Right renal cortex interstitium (tissue), 3 donors: ENCODE measurements at places on chromosomes 2 and 18. TPM values are rescaled to one million over a fixed set of nuclear protein-coding genes. Genes with fewer than 3 reads are reported as not detected.

Gene PDCD1
- not detected for polyA plus RNA-seq

Gene DNAJC10
- 172 TPM for polyA plus RNA-seq

Gene SLC4A5
- polyA plus RNA-seq: 1.4 TPM

Gene AFF3
- 22.8 TPM for polyA plus RNA-seq

Gene MEIS1
- polyA plus RNA-seq: 132 TPM

GRCh38 chr2:54680397-54681041 lies 42.9 kb upstream of the EML6 start:
- no peak for DNase-seq

DNA sequence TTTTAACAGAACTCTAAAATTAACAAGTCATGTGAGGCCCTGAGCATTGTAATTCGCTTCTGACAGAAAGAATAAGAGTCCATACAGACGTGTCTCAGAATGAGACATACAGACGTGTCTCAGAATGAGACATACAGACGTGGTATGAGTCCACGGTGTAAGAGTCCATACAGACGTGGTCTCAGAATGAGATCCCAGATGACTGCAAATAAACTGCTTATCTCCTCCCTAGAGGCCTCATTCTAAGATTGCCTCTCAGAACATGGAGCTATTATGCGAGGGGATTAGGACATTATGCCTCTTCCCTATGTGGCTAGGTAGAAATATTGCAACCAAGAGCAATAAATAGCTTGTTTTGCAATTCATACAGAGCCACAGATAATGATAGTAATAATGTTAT lies 63.9 kb downstream of the NEB start:
- DNase-seq: no peak

DNA sequence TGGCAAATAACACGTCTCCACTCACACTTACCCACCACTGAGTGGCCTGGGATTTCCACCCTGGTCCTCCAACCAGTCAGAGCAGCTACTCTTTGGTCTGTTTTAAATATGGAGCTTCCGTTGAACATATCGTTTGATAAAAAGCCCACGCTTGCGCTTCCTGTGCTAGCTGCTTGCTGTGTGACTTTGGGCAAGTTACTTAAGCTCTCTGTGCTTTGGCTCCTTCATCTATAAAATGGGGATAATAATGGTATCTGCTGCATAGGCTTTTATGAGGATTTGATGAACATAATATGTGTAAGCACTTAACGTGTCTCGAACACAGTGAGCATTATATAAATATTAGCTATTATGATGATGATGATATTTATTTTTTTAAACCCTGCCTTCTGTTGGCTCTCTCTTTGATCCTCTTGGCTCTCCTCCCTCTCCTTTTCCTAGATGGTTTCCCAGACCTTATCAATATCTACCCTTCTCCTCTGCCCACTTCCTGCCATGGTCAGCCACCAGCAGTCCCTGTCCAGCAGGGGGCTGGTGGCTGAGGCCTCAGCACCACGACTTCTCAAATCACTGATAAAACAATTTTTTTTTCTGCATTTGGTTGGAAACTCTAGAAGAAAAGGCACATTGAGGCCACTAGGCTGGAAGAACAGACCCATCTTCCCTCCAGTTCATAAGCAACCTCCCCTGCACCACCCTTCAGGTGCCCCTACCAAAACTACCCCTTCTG lies 191.9 kb downstream of the LOXHD1 start:
- no peak for DNase-seq

GRCh38 chr2:238225911-238226697 lies 13.7 kb downstream of the HES6 start:
- no peak for DNase-seq

GRCh38 chr2:174836377-174836994 lies 72.2 kb upstream of the CHRNA1 start:
- DNase-seq: no peak

DNA sequence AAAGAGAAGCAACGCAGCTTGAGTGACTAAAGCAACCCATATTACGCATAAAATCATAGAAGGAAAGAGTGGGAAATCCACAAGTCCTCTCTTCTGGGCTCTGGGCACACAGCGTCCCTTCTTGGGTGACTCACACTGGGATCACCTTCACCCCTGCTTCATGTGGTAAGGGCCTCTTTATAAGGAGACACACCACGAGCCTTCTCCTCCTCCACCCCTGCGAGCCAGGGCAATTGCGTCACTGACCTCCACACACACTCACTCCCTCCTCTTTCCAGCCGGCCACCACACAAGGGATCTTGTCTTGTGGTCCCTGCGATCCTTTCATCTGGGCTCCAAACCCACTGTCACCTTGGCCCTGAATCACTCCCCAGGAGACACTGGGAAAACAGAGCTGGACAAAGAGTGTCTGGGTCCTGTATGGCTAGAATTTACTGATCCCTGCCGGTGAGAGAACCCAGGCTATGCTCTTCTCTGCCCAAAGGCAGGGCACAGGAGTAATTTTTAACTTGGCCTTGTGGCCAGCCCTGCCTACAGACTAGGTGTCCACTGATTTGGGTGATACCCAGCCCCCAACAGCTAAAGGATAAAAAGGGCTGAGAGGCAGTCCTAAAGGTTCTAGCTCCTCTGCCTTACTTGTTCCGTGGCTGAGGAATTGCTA lies 35.3 kb downstream of the NHEJ1 start:
- DNase-seq: no peak

DNA sequence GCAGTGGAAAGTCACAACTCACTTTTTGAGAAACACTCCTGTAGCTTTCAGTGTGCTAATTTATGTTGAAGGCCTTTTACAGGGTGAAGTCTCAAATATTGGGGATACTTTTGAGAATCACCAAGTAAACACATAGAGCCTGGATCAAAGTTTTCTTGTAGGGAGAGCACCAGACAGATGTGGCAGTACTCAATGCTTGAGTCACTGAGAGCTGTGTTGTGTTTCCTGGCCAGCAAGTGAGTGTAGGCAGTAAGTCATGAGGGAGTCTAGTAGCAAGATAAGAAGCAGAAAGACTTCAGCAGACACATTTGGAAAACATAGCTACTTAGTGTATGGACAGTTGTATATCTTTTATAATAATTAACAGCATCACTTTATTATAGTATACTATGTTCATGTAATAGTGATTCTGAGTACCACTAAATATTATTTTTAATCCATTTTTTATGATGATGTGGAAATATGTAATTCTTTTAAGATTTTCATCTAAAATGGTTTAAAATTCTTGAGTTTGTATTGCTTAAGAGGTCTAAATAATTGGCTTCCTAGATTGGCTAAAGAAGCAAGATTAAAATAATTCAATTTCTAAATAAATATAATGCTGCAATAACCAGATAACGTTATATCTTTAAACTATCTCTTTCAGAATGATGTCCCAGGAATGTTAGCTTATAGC lies 12.8 kb downstream of the PSMD1 start:
- DNase-seq: no peak

DNA sequence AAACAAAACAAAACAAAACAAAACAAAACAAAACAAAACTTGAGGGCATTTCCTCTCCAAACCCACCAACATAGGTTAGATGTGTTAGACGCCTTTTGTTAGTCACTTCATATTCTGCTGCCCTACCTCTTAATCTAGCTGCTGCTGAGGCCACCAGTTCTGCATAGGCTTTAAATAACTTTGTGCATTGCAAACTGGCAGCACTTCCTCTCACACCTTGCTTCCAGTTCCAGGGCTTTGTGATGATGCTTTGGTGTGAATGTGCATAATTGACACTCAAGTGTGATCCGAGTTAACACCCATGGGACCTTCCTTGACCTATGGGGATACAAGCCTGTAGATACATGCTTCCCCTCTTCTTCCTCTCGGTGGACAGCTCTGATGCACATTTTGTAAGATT lies 2.3 kb upstream of the SERPINB11 start:
- DNase-seq: no peak

GRCh38 chr2:190713471-190713870 lies 64.6 kb downstream of the NAB1 start:
- DNase-seq: no peak

DNA sequence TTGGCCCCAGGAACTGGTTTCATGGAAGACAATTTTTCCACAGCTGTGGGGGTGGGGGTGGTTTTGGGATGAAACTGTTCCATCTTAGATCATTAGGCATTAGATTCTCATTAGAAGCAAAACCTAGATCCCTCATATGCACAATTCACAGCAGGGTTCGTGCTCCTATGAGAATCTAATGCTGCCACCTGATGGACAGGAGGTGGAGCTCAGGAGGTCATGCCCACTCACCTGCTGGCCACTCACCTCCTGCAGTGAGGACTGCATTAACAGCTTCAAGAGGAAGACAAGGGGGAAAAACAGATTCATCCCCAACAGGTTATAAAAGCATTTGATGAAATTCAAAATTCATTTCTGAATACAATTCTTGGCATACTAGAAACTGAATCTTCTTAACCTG lies 38.5 kb downstream of the THAP4 start:
- no peak for DNase-seq

GRCh38 chr18:79071503-79072210 lies 2.5 kb downstream of the ATP9B start:
- DNase-seq: no peak

DNA sequence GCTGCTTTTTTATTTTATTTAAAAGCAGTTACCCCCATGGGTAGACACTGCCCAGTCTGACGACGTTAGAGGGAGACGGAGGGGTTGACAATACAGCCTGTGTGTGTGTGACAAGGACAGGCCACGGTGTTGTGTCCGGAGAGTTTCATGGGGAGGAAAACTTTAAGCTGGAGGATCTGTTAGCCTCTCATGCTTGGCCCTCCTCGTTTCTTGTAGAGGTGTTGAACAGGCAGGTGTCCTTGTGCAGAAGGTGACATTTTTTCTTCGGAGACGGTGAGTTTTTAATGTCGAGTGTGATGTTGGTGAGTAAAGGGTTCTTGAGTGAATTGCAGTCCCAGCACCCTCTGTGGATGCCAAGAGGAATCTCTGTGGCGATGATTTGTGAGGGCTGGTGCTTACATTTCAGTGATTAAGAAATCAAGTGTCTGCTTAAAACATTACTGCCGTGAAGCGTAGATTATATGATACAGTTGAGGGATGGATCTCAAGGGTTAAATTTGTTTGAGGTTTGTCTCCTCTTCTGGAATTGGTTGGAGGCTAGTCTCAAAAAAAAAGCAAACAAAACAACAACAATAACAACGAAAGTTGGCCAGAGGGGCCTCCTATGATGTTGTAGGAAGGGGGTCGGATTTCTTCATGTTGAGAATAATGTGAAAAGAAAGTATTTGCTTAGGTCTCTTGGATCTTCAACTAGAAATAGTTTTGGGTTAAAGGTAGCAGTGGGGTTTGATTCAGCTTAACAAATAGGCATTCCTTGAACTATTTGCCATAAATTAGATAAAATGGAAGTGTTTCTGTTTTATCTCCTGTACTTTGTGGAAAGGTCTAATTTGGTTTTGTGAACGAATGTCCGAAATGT lies 1.6 kb downstream of the NCOA1 start:
- DNase-seq: no peak

- no peak for DNase-seq
Observed at GRCh38 chr2:133607679-133608078, 39.4 kb upstream of the NCKAP5 start.

DNA sequence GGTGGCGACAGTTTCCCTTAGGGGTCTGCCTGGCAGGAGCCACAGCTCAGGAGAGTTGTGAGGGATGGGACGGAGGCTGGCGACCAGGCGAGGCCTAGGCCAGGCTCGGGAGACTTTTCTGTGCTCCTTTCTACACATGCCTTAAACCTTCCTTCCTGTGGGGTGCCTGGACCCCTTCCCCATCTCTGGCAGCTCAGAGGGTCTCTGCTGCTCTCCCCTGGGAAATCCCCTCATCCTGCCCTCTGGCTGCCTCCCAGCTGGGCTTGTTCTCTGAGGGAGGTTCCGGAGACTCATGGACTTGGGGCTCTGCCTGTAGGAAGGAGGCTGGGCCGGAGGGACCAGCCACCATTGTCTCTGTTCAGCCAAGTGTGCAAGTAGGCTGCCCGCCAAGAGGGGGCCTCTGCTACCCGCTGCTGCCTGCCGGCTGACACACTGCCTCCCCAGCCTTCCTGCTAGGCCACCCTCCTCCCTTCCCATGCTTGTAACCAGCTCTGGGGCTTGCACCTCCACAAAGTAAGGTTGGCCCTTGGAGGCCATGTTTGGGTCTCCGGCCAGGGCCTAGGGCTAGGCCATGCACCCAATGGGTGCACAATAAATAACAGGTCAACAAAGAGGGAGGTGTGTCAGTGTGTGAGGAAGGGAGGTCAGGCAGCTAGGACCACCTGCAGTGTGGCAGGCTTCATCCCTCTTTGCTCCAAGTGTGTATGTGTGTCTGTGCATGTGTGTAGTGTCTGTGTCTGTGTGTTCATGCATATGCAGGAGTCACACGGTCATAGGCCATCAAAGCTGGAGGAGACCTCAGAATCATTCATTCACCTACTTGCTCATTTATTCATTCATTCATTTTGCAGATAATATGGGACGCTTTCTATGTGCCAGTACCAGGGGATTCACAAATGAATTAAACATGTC lies 28.8 kb downstream of the PSD4 start:
- DNase-seq: no peak

DNA sequence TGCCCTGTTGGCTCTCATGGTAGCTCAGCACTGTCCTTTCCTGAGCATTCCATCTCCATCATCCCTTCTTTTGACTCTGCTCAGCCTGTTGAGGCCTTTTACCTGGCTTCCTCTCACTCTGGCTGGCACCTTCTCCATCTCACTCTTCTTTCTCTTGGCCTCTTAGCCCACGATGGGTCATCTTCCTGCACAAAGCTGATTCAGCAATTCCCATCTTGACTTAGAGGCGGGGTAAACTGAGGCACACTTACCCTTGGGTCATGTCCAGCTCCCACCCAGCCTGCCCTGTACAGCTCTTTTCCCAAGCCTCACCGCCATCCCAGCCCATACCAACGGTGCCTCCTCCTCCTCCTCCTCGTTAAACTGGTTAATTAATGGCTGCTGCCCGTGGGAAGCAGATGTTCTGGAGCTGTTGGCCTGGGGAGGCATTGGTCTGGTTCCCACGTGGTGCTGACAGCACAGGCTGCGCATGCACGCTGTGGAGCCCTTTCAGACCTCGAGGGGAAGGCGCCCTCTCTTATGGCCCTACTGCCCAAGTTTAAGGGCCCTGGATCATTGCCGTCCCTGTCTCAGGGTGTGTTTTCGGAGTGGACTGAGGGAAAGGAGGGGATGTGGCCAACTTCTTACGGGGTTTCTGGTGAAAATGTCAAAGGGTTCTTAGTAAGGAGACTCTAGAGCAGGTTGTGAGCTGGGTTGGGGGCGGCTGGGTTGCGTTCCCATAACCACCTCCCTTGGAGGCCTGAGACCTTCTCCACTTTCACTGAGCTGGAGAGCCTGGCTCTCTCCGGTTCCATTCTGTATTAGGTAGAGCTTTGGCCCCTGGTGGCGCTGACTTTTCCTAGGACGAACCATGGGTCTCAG lies 10.9 kb downstream of the WNT10A start:
- DNase-seq: no peak

DNA sequence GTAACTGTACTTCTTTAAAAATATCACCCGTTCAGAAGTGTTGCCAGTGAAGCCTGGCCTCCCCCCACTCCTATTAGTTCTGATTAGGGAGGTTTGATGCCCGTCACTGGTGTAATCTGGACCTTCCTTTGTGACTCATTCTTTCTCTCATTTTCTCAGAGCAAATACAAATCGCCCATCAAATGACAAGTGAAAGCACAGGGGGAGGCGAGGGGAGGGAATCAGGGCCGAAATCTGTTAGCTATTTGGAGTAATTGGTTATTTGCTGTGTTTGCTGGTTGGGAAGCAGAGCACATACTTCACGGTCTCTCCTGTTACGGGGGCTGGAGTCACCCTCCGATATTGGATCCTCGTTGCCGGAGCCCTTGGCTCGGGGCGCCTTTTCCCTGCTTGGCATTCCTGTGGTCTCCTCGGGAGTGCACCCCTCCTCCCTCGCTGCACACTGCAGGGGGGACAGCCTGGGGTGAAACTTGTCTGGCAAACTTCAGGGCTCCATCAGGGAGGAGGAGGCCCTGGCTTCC lies 178.1 kb downstream of the DYSF start:
- no peak for DNase-seq

GRCh38 chr2:25297738-25298137 lies 44.0 kb downstream of the DNMT3A start:
- no peak for DNase-seq
